CD4-positive, alpha-beta T cell treated with Interleukin-4 for 4 hours (primary cell): ENCODE measurements at places on chromosomes 2 and 18.

DNA sequence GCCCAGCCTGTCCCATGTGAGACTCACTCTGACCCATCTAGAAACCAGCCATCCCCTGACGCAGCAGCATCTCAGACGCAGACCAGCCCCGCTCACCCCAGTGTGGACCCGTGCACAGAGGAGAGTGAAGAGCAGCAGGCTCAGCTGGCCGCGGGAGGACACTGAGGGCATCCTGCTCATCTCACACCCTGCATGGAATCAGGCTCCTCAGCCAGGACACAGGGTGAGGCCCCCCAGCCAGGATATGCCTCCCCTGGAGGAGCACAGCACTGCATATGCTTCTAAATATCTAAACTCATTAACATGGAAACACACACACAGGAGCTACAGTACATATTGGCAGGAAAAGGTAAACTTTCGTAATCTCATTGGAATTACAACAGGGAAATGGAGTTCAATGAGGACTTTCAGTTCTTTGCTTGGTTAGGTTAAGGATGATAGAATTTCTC is 34.4 kb downstream of the NEMP2 start:
- DNase-seq, result no peak

- no peak for DNase-seq
These were observed 420.5 kb downstream of the PTH2R start for GRCh38 chr2:208827109-208827508.

DNA sequence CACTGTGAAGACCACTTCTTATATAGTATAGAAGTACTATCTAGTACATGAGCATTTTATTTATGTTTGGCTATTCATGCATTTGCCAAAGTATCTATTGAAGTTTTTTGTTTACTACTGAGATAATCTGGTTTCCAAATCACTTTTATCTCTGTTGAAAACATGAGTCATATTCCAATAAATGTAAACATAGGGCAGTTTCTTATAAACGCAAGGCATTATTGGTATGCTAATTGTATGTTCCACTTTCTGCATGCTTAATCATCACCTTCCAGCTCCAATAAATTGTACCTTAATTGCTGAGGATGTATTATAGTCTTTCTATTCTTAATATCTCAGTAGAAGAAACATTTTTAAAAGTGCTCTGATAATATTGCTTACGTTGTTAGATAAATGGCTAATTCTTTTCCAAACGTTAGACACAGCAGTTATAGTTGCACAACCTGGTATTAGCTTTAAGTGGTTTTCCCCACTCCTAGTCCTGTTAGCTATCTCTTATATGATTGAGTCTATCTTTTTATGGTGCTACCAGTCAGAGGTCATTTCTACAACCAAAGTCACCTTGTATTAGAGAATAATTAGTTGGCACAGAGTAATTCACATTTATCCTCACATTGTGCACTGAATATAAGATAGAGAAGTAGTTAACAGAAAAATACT is 17.2 kb downstream of the ITGA4 start:
- DNase-seq, result no peak

- no peak for DNase-seq
These were observed 58.0 kb downstream of the FARP2 start for GRCh38 chr2:241413929-241414580.

- DNase-seq, result no peak
These were observed 133.1 kb downstream of the MYCN start for GRCh38 chr2:16073471-16073870.

GRCh38 chr2:36737131-36737750 is 40.7 kb downstream of the VIT start:
- no peak for DNase-seq

DNA sequence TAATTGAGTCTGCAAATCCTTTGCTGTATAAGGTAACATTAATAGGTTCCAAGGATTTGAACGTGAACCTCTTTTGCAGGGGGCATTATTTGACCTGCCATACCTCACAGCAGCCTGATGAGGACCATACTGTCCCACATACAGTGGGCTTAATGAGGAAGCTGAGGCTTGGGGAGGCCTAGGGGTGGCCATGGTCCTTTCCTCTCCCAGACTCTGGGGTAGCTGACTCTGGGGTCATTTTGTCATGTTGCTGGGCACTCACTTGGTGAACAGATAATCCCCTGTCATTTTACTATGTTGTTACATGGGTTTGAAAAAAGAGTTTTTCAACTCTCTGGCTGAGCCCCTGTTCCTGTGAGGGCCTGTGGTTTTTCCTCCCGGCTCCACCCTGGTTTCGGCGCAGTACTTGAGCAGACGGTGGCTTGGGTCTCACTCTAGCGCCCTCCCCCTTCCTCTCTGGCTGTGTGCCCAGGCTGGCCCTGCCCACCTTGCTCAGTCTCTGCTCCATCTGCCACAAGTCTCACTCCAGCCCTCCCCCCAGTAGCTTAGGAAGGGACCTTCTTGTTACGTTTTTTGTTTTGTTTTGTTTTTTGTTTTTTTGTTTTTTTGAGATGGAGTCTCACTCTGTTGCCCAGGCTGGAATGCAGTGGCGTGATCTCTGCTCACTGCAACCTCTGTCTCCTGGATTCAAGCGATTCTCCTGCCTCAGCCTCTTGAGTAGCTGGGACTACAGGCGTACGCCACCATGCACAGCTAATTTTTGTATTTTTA is 21.0 kb downstream of the INPP4A start:
- DNase-seq, result peak; percentile 85

GRCh38 chr2:237020090-237020489 is 65.6 kb upstream of the COPS8 start:
- DNase-seq, result no peak

DNA sequence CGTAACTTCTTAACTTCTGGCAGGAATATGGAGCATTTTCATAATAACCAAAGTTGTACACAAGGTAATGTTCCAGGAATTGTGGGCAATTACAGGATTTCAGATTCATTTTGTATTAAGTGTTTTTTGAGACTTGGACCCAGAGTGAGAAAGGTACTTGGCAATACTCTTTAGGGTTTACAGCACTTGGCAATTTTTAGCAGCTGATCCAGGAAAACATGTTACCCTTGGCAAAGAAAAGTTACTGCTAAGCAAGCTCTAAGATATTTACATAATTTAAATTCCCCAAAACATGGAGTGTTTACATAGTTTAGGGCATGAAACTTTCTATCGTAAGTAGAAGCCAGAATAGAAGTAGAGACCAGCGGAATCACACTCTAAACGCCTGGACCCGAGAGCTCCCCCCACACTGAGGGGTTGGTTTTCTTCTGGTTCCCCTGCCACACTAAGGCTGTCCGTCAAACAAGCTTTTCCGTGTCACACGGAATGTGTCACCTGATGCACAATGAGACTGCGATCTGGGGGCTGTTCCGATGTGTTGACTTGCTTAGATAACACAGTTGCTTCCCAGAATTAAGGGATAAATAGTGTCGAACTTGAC is 177.1 kb downstream of the PTGR3 start:
- DNase-seq, result no peak

- no peak for DNase-seq
These were observed 233.7 kb upstream of the SMAD2 start for GRCh38 chr18:48164116-48164515.

DNA sequence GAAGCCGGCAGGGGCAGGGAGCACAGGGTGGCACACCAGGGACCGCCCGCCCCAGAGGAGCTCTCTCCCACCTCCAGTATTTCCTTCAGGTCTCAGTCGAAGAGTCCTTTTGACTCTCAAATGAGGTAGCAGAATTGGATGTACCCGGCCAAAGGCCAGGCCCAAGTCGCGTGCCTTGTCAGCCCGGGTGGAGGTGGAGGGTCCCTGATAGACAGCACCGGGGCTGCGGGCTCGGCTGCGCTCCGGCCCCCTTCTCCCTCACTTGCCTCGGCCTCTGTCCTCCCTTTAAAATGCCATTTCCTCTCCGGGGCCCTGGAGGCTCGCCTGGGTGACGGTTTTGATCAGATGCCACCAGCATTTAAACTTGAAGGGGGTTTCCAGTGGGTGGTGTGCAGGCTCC is 198.9 kb upstream of the SOX11 start:
- no peak for DNase-seq

- no peak for DNase-seq
These were observed 25.5 kb downstream of the CYRIA start for GRCh38 chr2:16640001-16640700.

DNA sequence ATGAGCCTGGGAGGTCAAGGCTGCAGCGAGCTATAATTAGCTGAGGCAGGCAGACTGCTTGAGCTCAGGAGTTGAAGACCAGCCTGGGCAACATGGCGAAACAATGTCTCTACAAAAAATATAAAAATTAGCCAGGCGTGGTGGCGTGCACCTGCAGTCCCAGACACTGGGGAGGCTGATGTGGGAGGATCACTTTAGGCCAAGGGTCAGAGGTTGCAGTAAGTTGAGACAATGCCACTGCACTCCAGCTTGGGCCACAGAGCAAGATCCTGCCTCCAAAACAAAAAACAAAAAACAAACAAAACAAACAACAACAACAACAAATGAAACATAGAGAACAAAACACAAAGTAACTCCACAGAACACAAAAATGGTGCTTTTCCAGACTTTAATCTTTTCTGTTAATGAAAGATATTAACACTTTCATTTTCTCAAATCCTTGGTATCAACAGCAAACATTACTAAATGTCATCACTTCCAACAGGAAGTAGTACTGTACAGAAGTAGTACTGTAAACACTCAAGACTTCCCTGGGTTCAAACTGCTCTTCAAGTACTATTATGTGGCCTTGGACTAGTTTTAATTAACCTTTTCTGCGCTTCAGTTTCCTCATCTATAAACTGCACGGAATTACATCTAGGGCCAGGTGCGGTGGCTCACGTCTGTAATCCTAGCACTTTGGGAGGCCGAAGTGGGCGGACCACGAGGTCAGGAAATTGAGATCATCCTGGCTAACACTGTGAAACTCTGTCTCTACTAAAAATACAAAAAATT is 27.9 kb downstream of the PUM2 start:
- DNase-seq, result no peak

DNA sequence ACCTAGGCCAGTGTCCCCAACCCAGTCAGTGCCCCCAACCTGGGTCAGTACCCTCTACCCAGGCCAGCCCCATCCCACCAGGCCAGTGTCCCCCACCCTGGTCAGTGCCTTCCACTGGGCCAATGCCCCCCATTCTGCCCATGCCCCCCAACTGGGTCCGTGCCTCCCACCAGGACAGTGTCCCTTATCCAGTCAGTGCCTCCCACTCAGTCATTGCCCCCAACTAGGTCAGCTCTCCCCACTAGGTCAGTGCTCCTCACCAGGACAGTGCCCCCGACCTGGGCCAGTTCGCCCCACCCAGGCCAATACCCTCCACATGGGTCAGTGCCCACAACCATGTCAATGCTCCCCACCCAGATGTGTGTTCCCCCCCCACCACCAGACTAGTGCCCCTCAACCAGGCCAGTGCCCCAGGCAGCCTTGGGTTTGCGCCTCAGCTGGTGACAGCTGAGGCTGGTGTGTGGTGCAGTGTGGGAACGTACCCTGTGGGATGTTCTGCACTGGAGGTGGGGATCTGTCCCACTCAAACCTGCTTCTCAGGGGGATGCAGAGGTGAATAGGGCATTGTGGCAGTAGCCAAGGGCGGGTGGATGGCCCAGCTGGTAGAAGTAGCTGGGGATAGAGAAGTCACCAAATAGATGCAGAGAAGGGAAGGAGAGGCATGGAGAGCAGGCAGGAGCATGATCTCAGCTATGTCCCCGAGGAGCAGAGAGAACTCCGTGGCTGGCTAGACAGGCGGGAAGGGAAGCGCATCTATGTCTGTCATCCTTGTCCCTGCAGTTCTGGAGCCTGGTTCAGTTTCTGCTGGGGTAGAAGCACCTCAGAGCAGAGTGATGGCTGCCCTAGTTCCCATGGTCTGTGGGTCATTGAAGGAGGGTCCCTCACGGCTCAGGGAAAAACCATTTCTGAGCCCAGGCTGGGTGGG is 168.8 kb downstream of the SH3RF3 start:
- DNase-seq, result no peak

- no peak for DNase-seq
These were observed 89.6 kb downstream of the ITGB1BP1 start for GRCh38 chr2:9333591-9334171.

GRCh38 chr2:28991460-28991859 is 10.4 kb downstream of the TOGARAM2 start:
- no peak for DNase-seq

GRCh38 chr2:77642339-77642738 is 120.2 kb upstream of the LRRTM4 start:
- no peak for DNase-seq

DNA sequence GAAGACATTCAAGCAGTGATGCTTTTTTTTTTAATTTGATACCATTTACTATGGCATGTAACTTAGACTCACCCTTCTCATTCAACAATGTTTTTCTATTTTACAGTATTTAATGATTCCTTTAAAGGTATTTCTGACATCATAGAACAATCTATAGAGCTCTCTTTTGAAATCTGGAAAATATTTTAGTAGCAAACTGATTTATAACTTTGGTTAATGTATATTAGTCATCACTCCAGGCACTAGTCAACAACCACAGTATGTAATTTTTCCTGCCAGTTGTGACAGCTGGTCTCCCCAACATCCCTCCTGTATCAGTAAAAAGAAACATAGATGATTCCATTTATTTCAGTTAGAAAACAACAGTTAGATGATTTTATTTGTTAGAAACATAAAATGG is 122.9 kb downstream of the LCLAT1 start:
- no peak for DNase-seq

GRCh38 chr18:70390371-70391090 is 101.7 kb downstream of the SOCS6 start:
- no peak for DNase-seq

- no peak for DNase-seq
These were observed 110.4 kb downstream of the CDC42EP3 start for GRCh38 chr2:37560863-37561614.

DNA sequence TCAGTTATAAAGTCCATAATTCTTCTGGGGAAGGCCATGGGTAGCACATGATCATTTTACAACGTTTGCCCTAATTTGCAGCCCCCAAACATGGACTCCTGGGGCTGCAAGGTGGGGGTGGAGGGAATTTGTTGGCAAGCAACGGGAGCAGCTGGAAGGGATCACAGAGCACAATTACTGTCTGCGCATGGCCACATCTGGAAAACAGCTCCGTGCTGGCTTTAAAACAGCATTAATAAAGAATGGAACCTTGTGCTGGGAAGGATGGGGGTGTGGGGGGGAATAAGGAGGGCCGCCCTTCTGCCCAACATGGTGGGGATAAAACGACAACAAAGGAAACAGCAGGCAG is 60.9 kb upstream of the SLC14A2 start:
- DNase-seq, result no peak

GRCh38 chr18:14912967-14913366 is 165.0 kb downstream of the ANKRD30B start:
- DNase-seq, result no peak

DNA sequence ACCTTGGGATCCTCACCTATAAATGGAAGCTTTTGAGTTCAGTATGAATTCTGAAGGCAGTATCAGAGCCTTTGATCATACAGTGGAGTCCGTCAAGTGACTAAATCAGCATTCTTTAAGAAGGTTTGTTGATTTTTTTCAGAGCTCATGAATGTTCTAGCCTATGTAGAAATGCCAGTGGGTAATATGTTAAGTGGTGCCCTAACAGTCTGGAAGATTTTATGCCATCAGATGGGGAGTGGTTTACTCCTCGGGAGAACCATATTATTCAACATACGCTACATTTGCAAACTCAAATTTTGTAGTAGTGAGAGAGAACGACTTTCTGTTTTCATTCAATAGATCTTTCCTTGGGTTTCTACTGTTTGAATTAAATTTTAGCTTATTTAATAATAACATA is 225.0 kb upstream of the ACVR2A start:
- no peak for DNase-seq

GRCh38 chr2:231554748-231555545 is 24.7 kb upstream of the NMUR1 start:
- peak; percentile 22 for DNase-seq

- no peak for DNase-seq
These were observed 350.5 kb downstream of the KIAA1328 start for GRCh38 chr18:37179384-37179783.

- DNase-seq, result peak; percentile 64
These were observed 33.9 kb downstream of the BMP10 start for GRCh38 chr2:68837164-68837860.
